ENCODE measurements at places on chromosomes 13 and 19. TPM values are rescaled to one million over a fixed set of nuclear protein-coding genes. Genes with fewer than 3 reads are reported as not detected.

TNNT1 gene
- total RNA-seq: 5.9 TPM

WDR87 gene
- total RNA-seq: not detected

ESD gene
- total RNA-seq: 150 TPM

DNA sequence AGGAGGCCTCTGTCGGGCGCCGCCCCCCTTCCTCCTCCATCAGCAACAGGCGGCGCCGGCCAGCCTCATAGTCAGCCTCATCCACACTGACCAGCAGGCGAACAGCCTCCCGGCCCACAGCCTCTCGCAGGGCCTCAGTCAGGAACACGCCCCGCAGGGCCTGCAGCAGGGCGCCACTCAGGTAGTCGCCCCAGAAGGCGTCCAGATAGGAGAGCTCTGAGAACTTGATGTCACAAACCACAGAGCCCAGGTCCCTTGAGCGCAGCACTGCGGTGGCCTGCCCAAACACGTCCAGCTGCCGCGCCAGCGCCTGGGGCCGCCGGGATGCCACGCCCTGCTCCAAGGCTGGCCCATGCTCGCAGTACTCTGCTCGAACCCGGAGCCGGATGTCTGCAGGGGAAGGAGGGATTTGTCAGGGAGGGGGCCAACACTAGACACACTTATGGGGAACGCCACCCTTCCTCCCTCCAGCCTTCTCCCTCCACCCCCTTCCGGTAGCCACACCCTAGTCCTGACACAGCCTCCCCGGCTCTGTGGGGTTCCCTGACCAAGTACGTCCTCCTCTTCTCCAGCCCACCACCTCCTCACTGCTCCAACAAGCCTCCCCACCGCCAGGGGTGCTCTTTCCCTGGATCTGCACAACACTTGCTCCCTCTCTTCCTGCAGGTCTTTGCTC is 17.9 kb downstream of the DEDD2 start:
- DNase-seq: no peak

GRCh38 chr13:109746364-109746763 is 40.0 kb downstream of the IRS2 start:
- DNase-seq: no peak

GRCh38 chr13:95763601-95764000 is 86.7 kb downstream of the DNAJC3 start:
- DNase-seq: peak; percentile 26

- DNase-seq: no peak
Measured at GRCh38 chr19:35751839-35752745, 3.7 kb downstream of the LIN37 start.

Data from renal cortical epithelial cell (primary cell).